ENCODE measurements at places on chromosomes 6 and 20.

- DNase-seq = no peak
Observed at GRCh38 chr6:157761331-157761921, 61.6 kb upstream of the SNX9 start.

DNA sequence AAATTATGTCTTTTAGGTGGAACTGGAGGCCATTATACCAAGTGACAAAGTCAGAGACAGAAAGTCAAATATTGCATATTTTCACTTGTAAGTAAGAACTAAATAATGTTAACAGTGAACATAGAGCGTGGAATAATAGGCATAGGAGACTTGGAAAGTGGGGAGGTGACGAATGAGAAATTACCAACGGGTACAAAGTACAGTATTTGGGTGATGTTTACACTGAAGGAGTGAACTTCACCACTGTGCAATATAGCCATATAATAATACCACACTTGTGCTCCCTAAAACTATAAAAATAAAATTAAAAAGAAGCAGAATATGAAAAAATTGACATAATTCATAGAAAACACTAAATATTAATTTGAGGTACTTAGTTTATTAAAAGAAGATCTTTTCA, 14.9 kb downstream of the EYS start:
- no peak for DNase-seq

DNA sequence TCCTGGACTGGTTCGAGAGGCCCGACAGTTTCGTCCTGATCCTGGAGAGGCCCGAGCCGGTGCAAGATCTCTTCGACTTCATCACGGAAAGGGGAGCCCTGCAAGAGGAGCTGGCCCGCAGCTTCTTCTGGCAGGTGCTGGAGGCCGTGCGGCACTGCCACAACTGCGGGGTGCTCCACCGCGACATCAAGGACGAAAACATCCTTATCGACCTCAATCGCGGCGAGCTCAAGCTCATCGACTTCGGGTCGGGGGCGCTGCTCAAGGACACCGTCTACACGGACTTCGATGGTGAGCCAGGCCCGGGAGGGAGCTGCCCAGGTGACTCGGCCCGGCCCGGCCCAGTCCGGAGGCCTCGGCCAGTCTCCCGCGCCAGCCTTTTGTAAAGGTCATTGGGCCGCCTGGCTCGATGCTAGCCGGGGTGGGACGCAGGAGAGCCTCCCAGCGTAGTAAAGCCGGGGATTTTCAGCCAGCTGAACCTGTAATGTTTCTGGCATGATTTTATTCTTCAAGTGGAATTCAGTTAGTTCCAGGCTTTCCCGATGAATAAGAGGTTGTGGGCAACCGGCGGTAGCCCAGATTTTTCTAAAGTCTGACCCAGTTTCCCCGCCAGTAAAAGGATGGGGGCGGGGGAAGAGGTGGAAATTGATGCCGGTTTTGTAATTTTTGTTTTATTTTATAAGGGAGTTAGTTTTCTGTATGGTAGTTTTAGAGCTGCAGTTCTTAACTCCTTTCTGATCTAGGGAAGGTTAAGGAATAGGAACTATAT, 1.4 kb downstream of the PIM1 start:
- DNase-seq = no peak

- no peak for DNase-seq
Observed at GRCh38 chr20:47493175-47493962, 8.3 kb upstream of the NCOA3 start.

GRCh38 chr6:27049863-27050781, 197.4 kb upstream of the PRSS16 start:
- DNase-seq = no peak

DNA sequence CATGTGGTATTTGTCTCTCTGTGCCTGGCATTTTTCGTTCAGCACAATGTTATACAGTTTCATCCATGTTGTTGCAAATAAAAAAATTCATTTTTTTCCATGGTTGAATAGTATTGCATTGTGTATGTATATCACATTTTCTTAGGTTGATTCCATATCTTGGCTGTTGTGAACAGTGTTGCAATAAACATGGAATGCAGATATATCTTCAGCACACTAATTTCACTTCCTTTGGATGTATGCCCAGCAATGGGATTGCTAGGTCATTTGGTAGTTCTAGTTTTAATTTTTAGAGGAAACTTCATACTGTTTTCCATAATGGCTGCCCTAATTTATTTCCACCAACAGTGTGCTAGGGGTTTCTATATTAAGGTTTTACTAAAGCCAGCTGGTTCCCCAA, 52.6 kb downstream of the GFRAL start:
- DNase-seq = no peak

DNA sequence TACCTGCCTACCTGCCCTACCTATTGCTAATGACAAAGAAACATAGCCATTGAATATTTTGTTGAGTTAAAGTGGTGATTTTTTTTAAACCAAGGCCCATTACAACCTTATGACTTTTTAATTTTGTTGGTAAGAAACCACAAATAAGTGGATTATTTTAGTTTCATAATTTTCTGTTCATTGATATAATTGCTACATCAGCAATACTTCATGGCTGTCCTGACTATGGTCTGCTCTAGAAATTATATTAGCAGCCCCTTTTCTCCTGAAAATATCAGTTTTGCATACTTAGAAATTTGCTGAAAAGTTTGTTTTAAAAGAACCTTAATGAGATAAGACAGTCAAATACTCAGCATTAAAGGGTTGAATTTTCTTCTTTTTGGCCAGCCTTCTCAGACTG, 106.5 kb downstream of the HIVEP1 start:
- no peak for DNase-seq

GRCh38 chr6:117676577-117677218, 1.4 kb downstream of the NUS1 start:
- no peak for DNase-seq

GRCh38 chr6:37319156-37319555, 34.6 kb upstream of the RNF8 start:
- no peak for DNase-seq

GRCh38 chr20:36463212-36464061, 77.9 kb upstream of the MYL9 start:
- DNase-seq = no peak

DNA sequence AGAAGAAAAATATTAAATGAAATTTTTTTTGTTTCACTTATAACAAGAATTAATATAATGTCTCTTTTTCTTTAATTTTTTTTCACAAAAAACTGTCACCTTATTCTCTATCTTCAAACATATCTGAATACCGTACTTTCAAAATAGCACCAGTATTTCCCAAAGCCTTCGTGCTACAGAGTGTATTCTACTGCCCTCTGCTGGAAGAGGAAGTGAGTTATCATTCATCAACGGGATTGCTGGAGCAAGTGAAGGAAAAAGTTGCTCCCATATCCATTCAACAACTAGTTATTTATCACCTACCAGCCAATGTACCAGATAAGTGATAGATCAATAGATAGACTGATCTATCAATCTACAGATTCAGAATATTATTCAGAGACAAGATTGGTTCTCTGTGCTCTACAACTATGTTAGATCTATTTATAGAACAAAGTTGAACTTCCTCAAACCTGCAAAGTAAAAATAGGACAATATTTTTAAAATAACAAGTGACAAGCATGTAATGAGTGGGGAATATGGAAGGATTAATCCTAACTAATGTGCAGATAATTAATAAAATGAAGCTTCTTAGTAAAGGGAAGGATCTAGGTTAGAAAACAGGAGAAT, 26.7 kb upstream of the TFAP2B start:
- no peak for DNase-seq

DNA sequence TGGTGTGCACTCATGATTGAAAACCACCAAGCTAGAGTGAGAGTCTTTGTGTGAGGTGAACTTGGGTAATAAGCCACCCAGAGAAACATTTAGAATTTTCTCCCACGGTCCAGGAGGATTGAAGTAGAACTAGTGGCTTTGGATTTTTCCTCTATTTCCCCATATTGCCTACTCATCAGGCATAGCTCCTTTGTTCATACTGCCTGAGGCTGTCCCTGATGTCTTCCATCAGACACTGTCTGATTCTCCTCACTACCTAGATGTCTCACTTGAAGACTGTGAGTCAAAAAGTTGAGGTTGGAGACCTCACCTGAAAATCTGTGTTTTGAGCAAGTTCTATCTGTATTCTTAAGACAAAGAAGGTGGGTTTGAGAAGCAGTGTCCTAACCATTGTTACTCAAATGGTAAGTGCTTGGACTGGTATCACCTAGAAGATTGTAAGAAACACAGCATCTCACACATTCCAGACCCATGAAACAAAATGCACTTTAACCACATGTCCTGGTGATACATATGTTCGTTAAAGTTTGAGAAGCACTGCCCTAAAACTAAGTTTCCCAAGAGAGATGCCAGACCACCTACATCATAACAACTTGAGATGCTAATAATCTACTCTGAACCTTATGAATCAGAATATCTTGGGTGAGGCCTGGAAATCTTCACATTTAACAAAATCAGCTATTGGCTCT, 523.4 kb upstream of the BTBD3 start:
- DNase-seq = no peak

GRCh38 chr6:134309983-134310605, 7.8 kb downstream of the SGK1 start:
- no peak for DNase-seq

GRCh38 chr6:67870321-67870720, 764.8 kb upstream of the ADGRB3 start:
- DNase-seq = no peak

GRCh38 chr6:132202574-132202973, 198.7 kb downstream of the MOXD1 start:
- DNase-seq = no peak

GRCh38 chr20:36318166-36318565, 12.0 kb downstream of the DLGAP4 start:
- DNase-seq = no peak

DNA sequence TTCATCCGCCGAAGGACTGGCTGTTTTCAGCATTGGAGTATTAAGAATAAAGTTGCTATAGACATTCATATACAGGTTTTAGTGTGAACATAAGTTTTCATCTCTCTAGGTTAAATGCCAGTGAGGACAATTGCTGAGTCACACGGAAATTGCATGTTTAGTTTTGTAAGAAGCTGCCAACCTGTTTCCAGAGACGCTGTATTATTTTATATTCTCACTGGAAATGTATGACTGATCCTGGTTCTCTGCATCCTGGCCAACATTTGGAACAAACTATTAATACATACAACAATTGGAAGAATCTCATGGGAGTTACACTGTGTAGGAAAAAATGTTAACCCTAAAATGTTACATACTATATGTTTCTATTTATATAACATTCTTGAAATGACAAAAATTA, 16.7 kb upstream of the TGM6 start:
- no peak for DNase-seq

DNA sequence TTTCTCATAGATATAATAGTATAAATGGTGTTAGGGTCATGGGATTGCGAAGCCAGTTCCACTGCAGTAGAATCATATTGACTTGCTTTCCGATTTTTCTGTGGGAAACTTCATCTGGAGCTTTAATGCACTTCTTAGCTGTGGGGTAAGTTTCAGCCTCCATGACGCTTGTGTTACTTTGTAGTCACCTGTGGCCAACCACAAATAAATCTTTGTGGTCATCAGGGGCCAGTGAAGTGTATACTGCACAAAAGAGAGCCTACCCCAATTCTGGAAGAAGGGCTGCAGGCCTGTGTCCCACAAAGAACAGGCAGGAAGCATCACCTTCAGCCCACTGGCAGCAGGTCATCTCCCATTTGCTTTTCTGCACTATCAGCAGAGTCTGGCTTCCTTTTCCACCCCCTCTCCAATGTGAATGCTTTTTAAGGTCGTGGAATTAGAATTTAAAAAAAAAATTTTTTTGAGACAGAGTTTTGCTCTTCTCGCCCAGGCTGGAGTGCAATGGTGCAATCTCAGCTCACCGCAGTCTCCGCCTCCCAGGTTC, 32.0 kb downstream of the MTHFD1L start:
- DNase-seq = no peak

GRCh38 chr20:3661060-3661813, 2.0 kb downstream of the GFRA4 start:
- no peak for DNase-seq

DNA sequence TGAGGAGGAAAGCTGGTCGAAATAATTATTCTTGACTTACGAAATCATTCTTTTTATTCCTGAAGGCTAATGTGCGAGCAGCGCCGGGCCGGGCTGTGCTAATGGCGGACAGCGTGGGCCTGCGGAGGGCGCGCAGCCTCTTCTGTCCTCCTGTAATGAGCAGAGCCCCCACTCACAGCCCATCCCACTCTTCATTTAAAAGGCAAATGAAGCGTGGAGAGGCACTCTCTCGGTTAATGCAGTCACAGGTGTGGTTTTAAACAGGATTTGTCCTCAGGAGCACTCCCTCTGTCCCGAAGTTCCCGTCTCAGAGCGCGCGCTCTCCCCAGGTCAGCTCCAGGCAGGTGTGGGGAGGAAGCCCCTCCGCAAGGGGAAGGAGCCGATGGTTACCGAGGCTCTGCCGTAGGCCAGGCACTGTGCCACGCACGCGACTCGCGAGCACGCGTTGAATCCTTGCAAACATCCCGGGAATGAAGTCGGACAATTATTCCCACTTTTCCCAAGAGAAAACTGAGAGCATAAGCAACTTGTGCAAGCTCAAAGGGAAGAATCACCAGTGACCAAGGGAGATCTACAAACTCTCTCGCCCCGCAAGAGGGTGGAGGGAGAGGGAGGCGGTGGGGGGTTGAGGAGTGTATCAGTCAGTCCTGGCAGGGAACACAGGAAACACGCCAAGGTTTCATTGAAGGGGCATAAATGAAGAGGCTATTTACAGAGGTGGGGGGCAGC, 35.5 kb upstream of the ZFAND3 start:
- no peak for DNase-seq
